ENCODE measurements at places on chromosomes 6 and 20.
A peak's percentile ranks its signal among the peaks of the same experiment; 100 is the strongest.

DNA sequence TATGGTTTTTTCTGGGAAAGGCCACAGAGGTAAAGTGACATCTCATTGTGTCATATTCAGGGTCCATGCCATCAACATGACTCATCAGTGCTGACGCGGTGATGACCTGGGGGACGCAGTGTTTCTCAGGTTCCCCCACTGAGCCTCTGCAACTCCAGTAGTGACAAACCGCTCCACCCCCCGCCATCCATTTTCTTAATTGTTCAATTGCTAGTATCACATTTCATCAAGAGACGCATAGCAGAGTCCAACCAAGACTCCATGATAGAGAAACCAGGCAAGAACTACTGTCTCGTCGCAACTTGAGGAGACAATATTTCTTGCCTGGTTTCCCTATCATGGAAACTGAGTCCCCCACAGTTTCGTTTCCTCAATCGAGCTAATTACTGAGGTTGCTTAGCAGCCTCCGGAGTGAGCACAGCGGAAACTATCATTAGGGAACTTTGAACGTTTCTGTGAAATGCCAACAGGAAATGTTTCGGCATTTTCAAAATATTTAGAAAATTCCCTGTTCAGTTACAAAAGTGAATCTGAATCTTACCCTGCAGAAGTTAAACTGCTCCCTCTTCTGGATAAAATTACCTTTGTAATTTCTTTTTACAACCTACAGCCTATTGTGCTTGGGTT lies 12.2 kb upstream of the SERPINB1 start:
- peak; percentile 79 for DNase-seq

- DNase-seq, result no peak
Measured at GRCh38 chr6:159828074-159828473, 28.0 kb downstream of the PNLDC1 start.

- DNase-seq, result no peak
Measured at GRCh38 chr20:60209048-60209447, 250.8 kb downstream of the CDH26 start.

DNA sequence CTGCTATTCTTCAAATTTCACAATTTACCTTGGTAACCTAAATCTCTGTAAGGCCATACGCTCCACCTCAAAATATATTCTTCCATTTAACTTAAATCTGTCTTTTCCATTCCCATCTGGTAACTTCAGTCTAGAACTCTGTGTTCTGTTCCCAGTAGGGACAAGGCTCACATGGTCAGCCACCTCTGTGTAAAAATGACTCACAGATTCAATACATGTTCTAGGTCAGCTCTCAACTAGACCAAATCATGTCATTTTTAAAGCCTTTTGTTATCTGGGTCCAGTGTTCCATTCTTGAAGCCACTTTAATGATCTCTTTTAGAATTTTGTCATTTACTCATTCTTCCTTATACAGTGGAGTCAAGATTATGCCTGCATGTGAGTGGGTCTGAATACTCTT lies 315.6 kb upstream of the CITED2 start:
- DNase-seq, result no peak

- no peak for DNase-seq
Measured at GRCh38 chr6:11930240-11930639, 81.9 kb upstream of the HIVEP1 start.

- no peak for DNase-seq
Measured at GRCh38 chr20:62234339-62234738, 4.0 kb upstream of the OSBPL2 start.

DNA sequence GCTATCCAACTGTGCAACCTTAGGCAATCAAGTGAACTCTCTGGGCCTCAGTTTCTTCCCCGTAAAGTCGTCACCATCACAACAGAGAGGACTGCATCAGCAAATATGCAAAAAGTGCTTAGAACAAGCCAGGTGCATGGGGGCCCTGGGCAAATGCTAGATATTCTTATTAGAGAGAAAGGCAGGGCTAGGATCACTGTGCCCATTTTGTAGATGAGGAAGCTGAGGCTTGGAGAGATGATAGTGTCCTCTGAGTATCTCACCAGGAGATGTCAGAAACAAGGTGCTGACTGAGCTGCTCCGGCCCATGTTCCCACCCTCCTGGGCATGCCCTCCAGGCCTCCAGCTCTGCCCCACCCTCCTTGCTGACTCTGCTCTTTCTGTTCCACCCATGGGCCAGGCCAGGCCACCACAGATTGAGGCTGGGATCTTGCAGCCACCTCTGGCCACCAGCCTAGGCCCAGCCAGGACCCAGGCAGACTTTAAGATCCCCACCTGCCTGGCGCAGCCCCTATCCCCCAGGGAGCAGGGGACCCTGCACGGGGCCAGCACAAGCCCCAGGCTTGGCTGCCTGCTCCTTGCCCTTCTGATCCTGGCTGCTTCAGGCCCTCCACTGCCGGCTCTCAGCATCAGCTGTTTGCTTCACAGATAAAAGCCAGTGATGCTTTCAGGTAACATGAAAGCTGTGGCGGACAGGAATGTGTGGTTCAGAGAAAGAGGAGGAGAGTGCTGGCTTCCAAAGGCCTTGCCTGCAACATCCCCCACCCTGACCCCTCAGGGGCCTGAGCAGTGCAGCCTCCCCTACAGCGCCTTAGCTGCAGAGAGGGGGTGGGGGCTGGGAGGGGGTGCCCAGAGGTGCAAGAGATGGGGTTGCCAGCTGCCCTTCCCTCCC lies 47.6 kb downstream of the GRM4 start:
- no peak for DNase-seq

DNA sequence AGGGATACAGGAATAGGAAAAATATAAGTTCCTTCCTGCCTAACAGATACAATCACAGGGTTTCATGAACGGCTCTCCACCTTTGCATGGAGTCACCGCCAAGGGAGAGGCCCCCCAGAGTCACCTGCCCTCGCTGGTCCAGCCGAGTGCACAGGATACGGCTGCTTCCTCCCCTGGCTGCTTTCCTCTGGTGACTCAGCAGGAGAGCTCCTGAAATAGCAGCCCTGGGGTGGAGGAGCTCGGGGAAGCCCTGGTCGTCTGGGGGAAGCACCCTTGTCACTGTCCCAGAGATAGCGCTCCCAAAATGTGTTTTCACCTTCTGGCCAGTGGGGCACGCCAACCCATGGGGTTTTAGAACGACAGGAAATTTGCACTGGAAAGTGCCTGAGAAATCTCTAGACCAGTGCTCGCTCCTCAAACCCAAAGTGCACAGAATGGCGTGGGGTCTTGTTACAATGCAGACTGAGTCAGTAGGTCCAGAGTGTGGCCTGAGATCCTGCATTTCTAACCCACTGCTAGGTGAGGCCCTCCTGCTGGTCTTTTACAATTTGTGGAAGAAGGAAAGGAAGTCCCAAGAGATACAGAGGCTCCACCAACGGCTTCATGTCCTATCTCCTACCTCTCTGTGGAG lies 35.9 kb upstream of the FAM50B start:
- DNase-seq, result no peak

DNA sequence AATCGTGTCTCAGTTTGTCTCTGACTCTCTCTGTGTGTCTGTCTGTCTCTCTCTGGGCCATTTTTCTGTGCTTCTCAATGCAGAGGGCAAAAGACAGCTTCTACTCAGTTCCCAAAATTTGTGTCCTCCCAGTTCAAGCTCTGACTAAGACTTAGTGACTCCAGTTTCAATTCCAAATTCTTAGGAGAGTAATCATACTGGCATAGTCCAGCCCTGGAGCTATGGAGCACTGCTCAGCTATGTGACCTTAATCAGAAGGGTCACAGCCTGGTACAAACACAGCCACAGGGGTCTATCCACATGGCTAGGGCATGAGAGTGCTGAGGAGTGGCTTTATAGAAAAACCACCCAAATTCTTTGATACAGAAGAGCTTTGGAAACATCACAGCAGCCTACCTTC lies 91.9 kb downstream of the FOXF2 start:
- DNase-seq, result no peak

DNA sequence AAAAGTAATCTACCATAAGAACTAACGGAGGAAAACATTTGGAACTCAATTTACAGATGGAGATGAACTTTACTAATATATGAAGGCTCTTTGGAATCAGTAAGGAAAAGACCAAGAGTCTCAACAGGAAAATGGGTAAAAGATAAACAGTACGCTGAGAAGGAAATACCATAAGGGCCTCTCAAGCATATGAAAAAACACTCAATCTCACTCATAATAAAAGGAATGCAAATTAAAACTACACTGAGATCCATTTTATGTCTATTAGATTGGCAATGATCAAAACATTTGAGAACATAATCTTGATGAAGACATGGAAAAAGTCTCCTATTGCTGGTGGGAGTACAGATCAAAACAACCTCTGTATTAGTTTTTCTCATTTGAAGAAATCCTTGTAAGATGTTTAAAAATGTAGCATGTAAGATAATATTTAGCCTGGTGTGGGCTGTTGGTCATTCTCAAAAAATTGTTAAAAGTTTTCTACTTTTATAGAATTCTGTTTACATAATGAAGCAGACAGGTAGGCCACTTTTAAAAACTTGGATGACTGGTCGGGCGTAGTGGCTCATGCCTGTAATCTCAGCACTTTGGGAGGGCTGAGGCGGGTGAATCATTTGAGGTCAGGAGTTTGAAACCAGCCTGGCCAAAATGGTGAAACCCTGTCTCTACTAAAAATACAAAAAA lies 14.5 kb downstream of the REV3L start:
- no peak for DNase-seq

DNA sequence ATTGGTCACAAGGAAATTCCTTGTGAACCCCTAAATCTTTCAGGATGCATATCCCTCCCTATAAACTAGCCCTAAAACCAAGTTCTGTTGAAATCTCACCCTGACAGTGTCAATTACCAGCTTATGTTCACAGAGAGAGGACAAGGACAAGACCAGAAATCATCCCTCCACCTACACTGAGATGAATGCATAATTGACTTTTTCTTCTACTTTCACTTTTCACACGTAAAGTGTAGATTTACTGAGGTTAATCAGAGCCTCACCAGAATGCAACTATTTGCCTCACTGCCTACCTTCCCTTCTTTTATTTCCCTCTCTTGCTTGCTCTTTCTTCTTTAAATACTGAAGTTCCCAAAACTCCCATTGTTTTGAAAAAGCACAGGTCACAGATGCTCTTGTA lies 15.3 kb upstream of the NKAIN2 start:
- DNase-seq, result no peak

GRCh38 chr6:42211726-42212125 lies 5.9 kb downstream of the MRPS10 start:
- DNase-seq, result no peak
